ENCODE measurements at places on chromosomes 5 and 9.
A peak's percentile ranks its signal among the peaks of the same experiment; 100 is the strongest.

GRCh38 chr5:170628691-170629565 is 125.1 kb downstream of the KCNIP1 start:
- DNase-seq, result no peak

- DNase-seq, result no peak
Measured at GRCh38 chr9:15722888-15723287, 170.0 kb downstream of the CCDC171 start.

- no peak for DNase-seq
Measured at GRCh38 chr5:163005949-163006348, 431.4 kb upstream of the CCNG1 start.

DNA sequence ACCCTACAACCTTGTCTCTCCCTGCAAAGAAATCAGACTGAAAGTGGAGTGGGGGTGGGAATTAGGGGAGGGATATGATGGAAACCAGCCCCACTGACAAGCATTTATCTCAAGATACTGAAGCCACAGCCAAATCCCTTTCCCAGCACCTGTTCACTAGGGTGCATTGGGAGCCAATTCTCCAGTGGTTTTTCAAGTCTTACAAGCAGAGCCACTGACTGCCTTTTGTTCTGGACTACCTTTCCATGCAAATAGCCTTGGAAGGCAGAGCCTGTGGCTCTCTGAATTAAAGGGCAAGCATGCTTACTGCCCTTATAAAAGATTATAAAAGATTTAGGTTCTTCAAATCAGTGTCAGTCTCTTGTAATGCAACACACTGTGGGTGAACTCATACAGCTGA is 8.8 kb upstream of the GGTA1 start:
- no peak for DNase-seq

- no peak for DNase-seq
Measured at GRCh38 chr9:20693068-20693467, 9.0 kb downstream of the FOCAD start.

DNA sequence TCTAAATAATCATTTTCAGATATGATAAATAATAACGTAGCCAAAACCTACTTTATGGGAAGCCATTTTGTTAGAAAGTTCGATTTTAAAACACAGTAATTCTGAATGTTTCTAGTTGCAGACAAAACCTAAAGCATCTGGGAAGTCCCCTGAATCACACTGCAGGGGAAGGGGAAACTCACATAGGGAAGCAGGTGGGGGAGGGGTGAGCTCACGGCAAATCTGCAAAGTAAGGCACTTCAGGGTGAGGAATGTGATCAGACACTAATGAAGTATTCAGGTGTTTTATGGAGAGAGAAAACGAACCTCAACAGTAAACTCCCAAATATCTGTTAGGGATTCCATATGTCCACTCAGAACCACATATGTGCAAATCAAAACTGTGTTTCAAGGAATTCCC is 70.7 kb downstream of the EPB41L4A start:
- DNase-seq, result no peak

DNA sequence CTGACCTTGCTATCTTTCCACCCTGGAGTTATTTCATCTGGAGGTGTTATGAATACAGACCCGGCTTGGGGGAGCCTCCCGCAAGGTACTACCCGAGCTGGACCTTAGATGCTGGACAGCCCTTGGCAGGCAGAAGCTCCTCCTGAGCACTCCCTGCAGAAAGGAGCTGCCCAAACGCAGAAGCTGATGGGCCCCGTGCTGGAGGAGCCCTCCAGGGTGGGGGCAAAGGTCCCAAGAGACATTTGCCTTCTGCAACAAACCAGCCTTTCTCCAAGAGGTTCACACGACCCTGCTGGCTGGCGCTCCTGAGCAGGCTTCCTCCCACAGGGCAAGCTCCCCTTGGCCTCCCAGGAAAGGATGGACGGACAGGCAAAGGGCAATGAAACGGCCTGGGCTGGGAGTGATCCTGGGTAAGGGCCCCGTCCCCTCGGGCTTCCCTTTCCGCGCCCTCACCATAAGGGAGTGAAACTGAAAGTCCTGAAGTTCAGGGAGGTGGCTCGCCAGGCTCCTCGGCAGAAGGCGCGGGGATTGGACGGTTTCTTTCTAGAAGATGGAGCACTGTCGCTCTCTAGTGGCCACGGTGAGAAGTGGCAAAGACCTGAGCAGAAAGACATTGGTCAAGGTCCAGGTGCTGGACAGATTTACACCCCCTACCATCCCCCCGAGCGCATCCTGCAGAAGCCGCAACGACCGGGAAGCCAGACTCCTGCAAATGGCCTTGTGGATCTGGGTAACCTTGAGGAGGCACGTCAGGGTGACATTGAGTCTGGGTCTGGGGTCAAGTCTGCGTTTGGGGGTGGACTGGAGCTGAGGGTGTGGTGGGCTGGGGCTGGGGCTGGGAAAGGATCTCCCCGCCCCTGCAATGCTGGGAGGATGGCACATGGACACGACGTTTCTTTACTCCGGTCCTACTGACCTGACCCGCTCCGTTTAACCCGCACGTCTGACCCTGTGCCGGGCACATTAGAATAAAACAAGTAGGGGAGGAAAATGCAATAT is 56.4 kb downstream of the NEURL1B start:
- DNase-seq, result peak; percentile 79

DNA sequence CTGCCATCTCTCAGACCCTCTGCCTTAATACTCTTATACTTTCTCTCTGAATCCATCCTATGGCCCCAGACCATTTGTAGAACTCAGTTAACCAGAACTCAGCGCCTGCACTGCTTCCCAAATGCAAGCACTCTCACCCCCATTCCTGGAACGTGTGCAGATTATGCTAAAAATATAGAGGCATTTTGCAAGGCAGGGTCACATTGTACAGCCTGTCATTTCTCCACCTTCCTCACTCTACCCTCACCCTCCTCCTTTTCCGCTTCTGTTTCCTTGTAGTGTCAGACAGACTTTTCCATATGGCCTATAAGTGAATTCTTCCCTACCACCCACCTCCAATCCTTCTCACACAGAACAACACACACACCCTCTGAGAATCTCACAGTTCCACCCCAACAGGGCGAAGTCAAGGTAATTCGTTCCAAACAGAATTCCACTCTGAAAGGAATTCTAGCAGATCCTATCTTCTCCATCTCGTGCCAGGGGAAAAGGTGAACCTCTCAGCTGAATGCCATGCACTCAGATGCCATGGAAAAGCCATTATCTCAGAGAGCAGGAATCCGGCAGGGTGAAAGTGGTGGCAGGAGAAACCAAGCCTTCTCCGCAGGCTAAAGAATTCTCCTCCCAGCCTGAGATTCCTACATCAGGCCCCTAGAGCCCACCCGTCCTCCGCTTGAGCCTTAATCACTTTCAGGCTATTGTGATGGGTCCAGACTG is 25.3 kb downstream of the GGTA1 start:
- no peak for DNase-seq

GRCh38 chr5:36704131-36704530 is 97.7 kb downstream of the SLC1A3 start:
- no peak for DNase-seq

GRCh38 chr9:114921171-114921570 is 9.2 kb downstream of the TNFSF8 start:
- no peak for DNase-seq

DNA sequence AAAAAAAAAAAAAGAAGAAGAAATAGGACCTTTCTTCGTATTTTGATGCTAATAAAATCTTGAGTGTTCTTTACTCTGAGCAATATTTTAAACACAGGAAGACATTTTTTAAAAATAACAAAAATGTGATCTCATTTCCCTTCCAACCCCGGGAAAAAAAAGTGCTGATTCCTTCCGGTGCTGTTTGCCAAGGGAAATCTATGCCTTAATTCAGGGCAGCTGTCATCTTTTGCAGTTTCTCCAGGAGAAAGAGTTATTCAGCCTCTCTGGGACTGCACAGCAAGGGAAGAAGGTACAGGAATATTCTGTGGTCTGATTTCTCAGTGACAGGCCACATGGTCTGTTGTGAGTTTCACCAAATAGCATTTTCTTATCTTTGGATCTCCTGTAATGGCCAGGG is 291.9 kb upstream of the IRX1 start:
- no peak for DNase-seq

DNA sequence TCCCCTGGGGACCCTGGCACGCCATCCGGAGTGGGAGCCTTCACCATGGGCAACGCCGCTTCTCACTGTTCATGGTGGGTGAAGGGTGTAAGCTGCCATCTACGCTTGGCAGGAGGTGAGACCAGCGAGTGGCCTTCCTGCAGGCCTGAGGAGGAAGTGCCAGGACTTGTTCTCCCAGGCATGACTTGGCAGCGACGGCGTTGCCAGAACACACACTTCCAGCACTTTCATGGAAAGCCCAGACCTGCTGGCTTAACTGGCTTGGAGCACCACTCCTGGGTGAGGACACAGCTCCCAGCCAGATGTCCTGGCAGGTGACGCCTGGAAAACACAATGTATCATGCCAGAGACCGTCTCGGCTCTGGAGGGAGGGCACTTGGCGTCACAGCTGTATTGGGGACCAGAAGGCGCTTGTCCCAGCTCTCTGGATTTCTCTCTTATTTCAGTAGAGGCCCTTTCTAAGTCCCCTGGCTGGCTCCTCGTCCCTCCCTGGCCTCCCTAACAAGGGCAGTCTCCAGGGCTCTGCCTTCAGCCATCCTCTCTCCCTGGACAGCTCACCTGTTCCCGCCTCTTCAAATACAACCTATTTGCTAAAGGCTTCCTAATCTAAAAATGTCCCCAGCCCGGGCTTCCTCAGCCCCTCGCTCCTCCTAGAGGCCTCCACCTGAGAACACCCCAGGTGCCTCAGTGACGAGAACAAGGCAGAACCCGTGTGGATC is 188.3 kb downstream of the OLFM1 start:
- DNase-seq, result no peak

GRCh38 chr9:137174722-137175293 is 3.0 kb upstream of the TMEM210 start:
- no peak for DNase-seq

DNA sequence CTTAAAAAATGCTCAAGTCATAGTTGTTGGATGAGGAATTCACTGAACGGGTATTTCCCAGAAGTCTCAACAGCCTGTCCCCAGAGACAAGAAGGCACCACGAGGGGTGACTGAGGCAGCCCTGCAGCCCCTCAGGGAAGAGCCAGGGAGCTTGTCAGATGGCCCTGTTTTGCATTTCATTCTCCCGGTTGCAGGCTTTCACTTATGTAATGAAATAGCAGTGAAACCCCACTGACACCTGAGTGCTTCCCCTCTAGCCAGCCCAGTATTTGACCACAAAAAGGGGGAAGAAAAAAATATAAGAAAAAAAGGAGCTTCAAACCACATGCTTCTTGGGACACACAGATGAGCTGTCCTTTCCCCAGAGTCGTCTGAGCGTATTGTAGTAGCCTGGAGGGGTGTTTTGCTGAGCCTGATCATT is 75.3 kb upstream of the IL12B start:
- DNase-seq, result no peak

- DNase-seq, result no peak
Measured at GRCh38 chr5:59143926-59144333, 561.1 kb downstream of the RAB3C start.

DNA sequence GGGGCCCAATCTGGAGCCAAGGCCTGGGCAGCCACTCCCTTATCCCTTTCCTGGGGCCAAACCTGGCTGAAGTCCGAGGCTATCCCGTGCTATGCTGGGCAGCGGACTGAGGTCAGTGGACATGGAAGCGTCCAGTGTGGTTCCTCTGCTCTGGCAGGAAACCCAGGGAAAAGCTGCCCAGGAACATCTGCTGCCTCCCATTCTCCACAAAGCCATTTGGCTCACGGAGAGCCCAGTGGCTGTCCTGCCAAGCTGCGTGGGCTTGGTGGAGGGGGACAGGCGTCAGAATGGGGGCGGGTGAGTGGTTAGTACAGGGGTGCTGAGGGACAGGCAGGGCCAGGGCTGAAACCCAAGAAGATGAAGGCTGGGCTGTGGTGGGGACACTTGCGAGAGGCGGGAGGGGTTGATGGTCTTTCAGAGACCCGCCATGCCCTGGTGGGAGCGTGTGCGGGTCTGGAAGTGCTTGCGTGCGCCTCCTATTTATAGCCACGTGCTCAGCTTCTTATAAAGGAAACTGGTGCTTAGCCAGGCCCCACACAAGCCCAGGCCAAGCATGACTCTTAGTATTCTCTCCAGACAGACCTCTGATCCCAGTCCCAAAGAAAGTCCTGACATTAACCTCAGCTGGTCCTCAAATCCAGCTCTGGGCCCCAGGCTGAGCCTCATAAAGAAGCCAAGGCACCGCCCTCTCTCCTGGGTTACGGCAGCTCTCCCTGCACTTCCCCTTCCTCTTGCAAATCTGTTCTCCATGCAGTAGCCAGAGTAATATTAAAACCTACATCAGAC is 9.4 kb upstream of the SLC6A7 start:
- no peak for DNase-seq

DNA sequence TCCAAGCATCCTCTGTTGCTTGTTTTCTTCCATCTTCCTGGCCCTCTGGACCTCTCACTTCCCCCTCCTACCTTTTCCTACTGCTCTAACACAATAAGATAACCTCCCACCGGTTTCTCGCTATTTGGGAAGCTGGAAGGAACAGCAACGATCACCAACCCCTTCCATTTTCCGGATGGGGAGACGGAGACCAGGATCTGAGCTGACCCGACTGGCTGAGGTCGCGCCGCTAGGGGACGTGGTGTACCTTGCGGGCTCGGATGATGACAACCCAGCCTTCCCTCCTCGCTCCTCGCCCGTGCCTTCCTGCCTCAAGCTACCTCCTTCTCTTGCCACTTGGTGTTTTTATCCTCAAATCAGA is 1.9 kb downstream of the LPAR1 start:
- no peak for DNase-seq

DNA sequence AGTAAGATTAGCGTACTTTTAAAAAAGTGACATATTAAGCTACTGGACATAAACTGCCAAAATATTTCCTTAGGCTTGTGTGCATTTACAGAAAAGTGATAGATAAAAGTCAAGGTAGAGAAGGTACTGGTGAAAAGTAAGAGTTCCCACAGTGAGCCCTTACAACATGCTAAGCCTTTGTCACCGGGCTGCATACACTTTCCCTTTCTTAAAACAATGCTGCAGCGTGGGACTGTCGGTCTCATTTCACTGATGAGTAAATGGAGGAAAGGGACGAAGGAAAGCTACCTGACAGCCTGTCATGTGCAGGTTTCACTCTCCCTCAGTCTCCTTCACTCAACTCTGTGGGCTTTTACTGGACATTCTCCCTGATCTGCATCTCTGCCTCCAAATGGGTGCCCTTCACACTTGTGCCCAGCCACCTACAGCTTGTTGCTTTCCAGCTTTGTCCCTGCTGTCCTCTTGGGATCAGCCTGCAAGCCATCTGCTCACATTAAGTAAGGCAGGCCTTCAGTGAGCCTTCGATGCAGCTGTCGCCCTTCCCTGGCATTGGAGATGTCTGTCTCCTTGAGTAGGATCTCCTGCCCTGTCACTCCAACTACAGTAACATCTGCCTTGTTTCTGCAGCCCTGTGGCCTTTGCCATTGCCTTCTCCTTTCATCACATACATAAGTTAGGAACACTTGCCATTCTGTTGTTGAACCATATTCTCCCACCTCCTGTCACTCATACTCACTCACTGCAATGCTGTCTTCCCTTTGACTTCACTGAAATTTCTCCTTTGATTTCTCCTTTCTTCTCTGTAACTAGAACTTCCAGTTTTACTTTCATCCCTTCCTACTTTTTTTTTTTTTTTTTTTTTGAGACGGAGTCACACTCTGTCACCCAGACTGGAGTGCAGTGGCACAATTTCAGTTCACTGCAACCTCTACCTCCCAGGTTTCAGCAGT is 9.3 kb upstream of the ROPN1L start:
- no peak for DNase-seq

All from activated CD4-positive, alpha-beta T cell treated with anti-CD3 and anti-CD28 coated beads for 24 hours (primary cell).